ENCODE measurements at places on chromosomes 4 and X.

- DNase-seq, result no peak
Measured at GRCh38 chrX:34764852-34765361, 107.8 kb upstream of the TMEM47 start.

GRCh38 chr4:54496412-54496811 is 161.3 kb upstream of the KIT start:
- no peak for DNase-seq

- DNase-seq, result no peak
Measured at GRCh38 chr4:187065396-187065795, 341.7 kb upstream of the FAT1 start.

DNA sequence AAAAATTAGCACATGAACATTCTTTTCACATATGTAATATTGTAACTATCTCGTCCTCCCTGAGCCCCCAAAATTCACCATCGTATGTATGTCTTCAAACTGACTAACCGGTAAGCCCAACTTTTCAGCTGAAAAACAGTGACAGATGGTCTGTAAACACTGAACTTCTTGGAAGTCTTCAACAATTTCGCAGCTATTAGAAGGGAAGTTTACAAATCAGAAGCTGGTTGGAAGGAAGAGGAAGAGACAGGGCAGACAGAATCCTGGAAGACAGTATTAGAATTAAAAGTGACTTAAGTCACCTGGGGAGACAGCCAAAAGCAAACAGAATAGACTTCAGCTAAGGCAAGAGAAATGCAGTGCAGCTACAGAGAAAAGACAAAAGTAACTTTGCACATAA is 858.4 kb downstream of the ADGRL3 start:
- DNase-seq, result no peak

GRCh38 chrX:130741584-130741983 is 161.4 kb downstream of the ENOX2 start:
- DNase-seq, result no peak

DNA sequence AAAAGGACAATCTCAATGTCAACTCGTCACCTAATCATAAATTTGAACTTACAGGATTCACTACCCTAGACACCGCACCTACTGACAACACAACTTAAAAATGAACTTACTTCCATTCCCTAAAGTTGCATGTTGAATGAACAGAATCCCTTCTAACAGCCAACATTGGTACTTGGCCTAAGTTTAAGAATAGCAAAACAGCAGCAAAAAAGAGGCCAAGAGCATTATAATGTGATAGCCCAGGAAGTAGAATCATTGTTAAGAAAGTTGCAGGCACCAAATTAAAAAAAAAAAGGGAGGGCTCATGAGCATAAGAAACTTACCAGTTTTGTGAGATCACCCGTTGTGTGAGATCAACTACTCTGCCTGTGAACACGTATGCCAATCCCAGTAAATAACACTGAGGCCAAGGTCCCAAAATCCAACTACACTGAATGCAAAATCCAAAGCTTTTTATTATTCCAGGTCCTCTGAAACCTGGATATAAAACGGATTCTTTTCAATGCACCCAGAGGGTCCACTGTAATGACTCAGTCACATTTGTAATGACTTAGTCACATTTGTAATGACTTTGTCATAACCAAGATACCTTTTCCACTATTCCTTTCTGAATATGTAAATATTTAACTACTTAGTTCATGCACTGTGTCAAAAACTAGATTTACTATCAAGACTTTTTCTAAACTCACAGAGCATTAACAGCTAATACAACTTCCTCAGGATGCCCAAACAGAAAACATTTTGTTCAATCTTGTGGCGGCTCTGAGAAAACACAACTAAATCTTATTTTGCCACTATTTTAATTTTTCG is 6.8 kb downstream of the HNRNPDL start:
- DNase-seq, result no peak

DNA sequence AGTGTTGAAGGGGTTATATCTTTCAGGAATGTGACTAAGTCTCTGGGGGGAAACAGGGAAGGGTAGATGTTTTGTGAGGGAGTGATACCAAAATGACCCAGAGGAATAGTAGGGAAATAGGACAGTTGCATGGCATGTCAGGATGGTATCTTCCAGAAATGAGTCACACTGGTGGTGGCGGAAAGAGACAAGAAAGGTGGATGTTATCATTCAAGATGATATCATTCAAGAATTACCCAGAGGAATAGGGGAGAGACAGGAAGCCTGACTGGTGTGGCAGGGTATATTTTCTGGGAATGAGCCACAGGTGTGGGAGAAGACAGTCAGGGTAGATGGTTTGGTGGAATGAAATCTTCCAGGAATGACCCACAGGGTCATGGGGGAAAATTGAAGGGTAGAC is 61.1 kb downstream of the MAOA start:
- no peak for DNase-seq

GRCh38 chr4:101067383-101067782 is 279.9 kb downstream of the PPP3CA start:
- DNase-seq, result no peak

- DNase-seq, result no peak
Measured at GRCh38 chr4:156437666-156438065, 484.0 kb upstream of the CTSO start.

DNA sequence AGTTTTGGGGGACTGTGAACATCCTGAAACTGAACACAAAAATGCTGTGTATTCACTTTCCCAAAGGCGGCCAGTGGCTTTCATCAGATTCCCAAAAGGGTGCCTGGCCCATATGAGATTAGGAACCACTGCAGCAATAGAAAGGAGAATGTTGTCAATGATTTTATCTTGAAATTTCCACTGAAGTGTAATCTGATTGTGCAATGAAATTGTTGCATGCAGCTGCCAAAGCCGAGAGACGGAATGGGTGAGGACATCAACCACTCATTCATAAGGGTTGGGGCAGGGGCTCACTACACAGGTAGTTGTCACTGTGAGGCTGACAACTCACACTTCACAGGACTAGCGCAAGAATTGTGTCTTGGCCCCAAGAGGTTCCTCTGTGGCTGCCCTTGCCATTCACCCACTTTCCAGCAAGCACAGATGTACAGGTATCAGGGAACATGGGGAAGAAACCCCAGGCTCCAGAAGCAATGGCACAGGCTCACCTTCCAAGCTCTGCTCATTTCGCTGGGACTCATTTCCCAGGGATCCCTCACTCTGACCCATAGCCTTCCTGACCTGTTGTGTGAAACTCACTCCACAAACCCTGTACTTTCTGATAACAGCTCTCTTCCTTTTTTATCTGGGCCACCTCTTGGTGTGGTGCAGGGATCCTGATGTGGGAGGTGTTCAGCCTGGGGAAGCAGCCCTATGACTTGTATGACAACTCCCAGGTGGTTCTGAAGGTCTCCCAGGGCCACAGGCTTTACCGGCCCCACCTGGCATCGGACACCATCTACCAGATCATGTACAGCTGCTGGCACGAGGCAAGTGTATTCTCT is 48.8 kb downstream of the BMX start:
- DNase-seq, result no peak

DNA sequence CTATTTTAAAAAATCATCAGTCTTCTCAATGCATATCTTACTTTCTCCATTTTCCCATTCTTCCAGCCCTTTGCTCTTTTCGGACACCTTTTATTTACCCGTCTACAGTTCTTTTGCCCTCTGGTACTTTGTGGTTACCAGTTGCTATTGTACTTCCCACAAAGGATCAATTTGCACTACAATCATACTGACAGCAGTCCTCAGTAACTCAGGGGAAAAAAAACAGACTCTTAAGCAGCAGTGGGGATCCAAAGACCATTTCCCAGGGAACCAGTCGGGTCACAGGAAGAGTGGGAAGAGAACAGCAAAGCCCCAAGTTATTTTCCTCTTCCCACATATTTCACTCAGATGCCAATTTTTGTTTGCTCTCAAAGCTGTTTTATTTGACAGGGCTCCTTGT is 23.1 kb downstream of the DMD start:
- DNase-seq, result no peak

GRCh38 chr4:139266583-139267257 is 13.3 kb downstream of the MGARP start:
- no peak for DNase-seq

DNA sequence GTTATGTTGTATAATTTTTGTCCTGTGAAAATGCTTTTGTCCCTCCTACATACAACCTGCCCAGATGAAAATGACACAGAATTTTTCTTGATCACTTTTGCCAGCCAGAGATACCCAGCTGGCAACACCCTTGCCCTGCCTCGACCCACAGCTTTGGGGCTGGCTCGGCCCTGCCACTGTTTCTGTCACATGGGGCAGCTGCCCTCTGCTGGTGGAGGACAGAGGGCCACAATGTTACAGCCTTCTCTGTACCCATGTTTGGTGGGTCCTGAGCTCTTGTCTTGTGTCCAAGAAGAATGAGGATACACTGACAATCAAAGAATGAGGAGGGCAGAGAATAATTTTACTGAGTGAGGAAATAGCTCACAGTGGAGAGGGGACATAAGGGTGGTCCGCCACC is 31.1 kb downstream of the BMP15 start:
- DNase-seq, result no peak

DNA sequence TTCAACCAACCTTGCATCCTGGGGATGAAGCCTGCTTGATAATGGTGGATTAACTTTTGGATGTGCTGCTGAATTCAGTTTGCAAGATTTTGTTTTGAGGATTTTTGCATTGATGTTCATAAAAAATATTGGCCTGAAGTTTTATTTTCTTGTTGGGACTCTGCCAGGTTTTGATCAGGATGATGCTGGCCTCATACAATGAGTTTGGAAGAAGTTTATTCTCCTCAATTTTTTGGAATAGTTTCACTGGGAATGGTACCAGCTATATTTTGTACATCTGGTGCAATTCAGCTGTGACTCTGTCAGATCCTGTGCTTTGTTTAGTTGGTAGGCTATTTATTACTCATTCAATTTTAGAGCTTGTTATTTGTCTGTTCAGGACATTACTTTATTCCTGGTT is 340.3 kb upstream of the TRAM1L1 start:
- no peak for DNase-seq

GRCh38 chrX:18353931-18354368 is 538 bp downstream of the SCML2 start:
- DNase-seq, result peak; percentile 13

- DNase-seq, result no peak
Measured at GRCh38 chr4:171639540-171639939, 173.7 kb upstream of the GALNTL6 start.

DNA sequence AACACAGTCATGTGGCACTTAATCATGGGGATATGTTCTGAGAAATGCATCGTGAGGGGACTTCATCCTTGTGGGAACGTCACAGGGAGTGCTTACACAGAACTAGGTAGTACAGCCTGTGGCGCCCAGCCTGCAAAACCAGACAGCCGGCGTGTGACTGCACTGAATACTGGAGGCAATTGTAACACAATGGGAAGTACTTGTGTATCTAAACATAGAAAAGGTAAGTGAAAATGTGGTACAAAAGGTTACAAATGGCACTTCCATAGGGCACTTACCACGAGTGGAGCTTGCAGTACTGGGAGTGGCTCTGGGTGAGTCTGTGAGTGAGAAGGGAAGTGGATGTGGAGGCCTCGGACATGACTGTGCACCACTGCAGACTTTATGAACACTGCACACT is 5.2 kb downstream of the TLR3 start:
- no peak for DNase-seq

DNA sequence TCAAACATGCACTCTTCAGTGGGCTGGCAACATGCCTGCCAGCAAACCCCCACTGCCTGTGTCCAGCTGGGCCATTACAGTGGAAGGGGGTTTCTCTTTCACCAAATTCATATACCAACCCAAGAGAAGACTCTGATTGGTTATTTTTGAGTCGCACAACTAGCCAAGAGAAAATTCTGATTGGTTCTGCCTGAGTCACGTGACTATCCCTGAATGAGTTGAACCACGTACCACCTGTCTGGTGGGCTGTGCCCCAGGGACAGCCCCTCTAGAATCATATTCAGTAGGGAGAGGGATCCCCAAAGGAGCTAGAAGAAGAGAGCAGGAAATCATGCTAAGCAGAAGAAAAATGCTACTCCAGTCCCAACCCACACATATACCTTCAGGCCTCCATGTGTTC is 313.1 kb downstream of the STK32B start:
- no peak for DNase-seq

DNA sequence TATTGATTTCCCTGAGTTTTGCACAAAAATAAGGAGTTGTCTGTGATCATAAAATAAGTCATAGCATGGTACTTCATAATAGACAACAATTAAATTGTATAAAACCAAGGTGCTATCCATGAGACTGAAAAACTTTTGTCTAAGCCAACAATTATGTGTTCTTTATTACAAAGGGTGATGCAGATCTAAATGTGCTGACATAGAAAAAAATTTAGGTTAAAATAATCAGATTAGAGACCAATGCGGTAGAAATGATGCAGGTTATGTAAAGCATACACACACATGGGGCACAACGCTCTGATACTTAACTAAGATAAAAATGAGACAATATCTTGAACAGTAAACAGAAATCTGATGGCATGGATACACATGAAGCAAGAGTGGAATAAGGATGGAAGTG is 113.3 kb downstream of the PWWP3B start:
- no peak for DNase-seq

GRCh38 chr4:138104284-138104680 is 137.9 kb downstream of the SLC7A11 start:
- no peak for DNase-seq

DNA sequence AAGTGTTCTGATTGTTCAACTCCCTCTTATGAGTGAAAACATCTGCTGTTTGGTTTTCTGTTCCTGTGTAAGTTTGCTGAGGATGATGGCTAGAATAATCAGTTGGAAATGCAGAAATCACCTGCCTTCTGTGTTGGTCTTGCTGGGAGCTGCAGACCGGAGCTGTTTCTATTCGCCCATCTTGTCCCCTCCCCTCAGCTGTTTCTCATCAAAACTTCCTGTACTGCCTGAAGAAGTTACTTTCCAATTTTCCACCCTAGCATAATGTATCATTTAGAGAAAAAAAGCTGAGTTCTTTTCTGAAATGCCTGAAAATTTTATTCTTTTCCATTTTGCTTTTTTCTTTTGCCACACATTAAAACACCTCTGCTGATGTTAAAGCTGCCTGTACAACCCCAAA is 167.6 kb downstream of the TEX13A start:
- DNase-seq, result no peak
